ENCODE measurements at places on chromosomes 4 and X. TPM values are rescaled to one million over a fixed set of nuclear protein-coding genes. Genes with fewer than 3 reads are reported as not detected.

Gene NMU
- 5.2 TPM for polyA plus RNA-seq

Gene TREX2
- polyA plus RNA-seq: 0.31 TPM

Gene POF1B
- 10.4 TPM for polyA plus RNA-seq

Gene DUSP9
- polyA plus RNA-seq: 0.50 TPM

Gene NHSL2
- polyA plus RNA-seq: 0.03 TPM

Gene DEFB131A
- not detected for polyA plus RNA-seq

Gene SCD5
- polyA plus RNA-seq: 39.4 TPM

Gene ADAMTS3
- 0.03 TPM for polyA plus RNA-seq

Gene GABRE
- polyA plus RNA-seq: 34.1 TPM

Gene MTMR8
- 1.1 TPM for polyA plus RNA-seq

Gene SYTL4
- polyA plus RNA-seq: 0.87 TPM

Gene DCUN1D4
- 50.3 TPM for polyA plus RNA-seq

Gene COMMD8
- 19.0 TPM for polyA plus RNA-seq

Gene DRP2
- 0.02 TPM for polyA plus RNA-seq

Gene GPR173
- polyA plus RNA-seq: 0.20 TPM

Gene CXCL10
- 0.72 TPM for polyA plus RNA-seq

Gene GRXCR1
- polyA plus RNA-seq: not detected

Gene MEPE
- polyA plus RNA-seq: not detected

Gene FRYL
- polyA plus RNA-seq: 29.4 TPM

Gene PARM1
- polyA plus RNA-seq: 0.05 TPM

Gene CDS1
- polyA plus RNA-seq: 14.1 TPM

Gene PRRG3
- not detected for polyA plus RNA-seq

Gene SUV39H1
- 9.4 TPM for polyA plus RNA-seq

Gene NUDT6
- 6.9 TPM for polyA plus RNA-seq

Gene SUPT20HL1
- polyA plus RNA-seq: not detected

Gene C4orf36
- 1.2 TPM for polyA plus RNA-seq

Gene IL15
- 0.70 TPM for polyA plus RNA-seq

Gene ADH1B
- polyA plus RNA-seq: not detected

Gene OTUD4
- 25.1 TPM for polyA plus RNA-seq

Gene F8A2
- polyA plus RNA-seq: not detected

Gene PCSK1N
- polyA plus RNA-seq: 1.6 TPM

Gene AFAP1
- polyA plus RNA-seq: 4.1 TPM

Gene PDCL2
- not detected for polyA plus RNA-seq

Gene VSIG4
- polyA plus RNA-seq: not detected

Gene CYBB
- polyA plus RNA-seq: not detected

Gene EDA
- 0.75 TPM for polyA plus RNA-seq

Gene TMEM192
- polyA plus RNA-seq: 32.7 TPM

Measured in keratinocyte (primary cell).